Substantia nigra (tissue), 51 donors: ENCODE measurements at places on chromosomes 2 and 18.
A peak's percentile ranks its signal among the peaks of the same experiment; 100 is the strongest.

GRCh38 chr2:127105656-127106456 lies 1.1 kb downstream of the BIN1 start:
- DNase-seq = no peak

GRCh38 chr2:118255771-118256372 lies 167.6 kb downstream of the INSIG2 start:
- DNase-seq = no peak

GRCh38 chr2:33202641-33203522 lies 256.1 kb downstream of the LTBP1 start:
- no peak for DNase-seq

GRCh38 chr2:234032279-234032856 lies 18.1 kb upstream of the SPP2 start:
- DNase-seq = no peak

DNA sequence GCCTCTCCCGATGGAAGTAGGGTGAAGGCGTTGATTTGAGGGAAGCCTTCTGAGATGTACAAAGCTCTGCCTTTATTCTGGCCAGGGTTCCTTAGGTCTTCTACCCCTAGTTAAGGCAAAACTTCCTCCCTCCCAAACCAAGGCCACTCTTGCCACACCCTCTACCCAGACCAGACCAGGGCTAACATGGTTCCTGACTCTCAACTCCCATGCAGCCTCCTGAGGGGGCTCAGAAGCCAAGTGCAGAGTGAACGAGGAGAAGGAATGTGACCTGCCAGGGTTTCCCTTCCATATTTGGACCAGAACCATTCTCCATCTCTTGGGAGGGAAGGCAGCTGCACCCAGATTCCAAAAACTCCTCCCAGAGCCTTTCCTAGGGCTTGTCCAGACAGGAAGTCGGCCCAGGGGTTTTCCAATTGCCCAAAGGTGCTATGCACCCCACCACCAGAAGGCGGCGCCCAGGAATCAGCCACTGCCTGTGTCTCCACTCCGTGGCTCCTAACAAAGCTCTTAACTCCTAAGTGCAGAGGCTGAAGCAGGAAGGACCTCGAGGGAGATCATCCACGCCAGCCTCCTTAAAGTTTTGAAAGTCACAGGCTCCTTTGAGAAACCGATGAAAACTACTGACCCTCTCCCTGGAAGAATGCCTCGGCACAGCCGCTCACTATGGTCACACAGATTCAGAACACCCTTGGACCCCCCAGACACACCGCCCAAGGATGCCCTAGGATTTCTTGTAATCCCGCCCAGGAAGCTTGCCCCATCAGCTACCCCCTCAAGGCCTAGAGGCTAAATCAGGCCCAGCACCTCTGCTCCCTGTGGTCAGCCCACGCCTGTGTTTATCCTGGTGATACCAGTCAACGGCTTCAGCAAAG lies 157.8 kb downstream of the SMAD2 start:
- peak; percentile 17 for DNase-seq

DNA sequence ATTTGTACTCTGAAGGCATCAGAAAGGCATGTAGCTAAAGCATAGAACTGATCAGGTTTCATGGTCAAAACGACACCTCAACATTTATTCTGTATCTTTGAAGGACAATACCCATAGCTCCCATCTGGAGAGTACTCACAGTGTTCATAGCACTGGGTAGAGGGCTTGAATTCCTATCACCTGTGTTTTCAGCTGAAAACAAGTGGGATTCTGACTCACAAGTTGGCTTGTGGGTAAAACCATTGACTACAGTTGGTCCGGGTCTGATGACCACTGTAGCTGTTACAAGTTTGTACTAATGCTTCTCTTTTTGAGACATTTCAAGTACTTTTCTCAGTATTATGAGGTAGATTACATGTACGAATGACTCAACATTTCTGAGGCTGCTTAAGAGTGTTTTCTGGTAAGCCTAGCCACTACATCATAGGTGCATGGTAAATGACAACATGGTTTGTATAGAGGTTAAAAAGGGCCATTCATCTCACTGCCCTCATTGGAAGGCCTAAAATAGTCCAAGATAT lies 68.6 kb upstream of the PELI1 start:
- no peak for DNase-seq

DNA sequence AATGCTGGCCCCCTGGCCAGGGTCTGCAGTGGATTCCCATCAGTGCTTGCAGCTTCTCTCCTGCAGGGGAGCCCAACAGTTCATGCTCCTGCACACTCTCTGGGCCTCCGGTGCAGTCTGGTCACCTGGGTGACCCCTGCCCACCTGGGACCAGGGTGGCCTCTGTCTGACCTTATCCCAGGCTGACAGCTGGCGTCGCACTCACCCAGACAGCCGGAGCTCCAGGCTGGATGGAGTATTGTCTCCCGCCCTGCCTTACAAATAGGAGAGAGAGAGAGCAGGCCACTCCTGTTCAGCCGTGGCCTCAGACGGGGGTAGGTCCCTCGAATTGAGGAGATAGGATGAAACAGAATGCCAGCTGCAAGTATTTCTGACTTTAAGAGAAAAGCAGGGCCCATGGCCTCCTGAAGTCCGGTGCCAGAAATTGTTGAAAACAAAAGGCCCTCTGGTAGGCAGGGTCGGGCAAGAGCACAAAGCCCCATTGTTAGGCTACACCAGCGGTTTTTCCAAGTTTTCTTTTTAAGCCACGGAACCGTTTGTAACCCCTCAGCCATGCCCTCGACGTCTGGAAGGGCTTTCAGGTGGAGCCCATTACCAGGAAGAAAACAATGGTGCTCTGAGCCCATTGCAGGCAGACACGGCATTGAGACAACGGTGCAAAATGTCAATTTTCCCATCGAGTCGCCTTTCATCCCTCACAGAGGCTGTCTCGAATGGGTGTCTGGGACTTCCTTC lies 258.4 kb downstream of the BCL11A start:
- DNase-seq = no peak

- no peak for DNase-seq
These were observed 128.3 kb downstream of the ATP9B start for GRCh38 chr18:79197531-79197930.
